ENCODE measurements at places on chromosomes 1 and 21.

GRCh38 chr1:27589841-27590426 is 14.0 kb downstream of the AHDC1 start:
- peak; percentile 53 for DNase-seq

GRCh38 chr1:107009281-107009680 is 47.2 kb upstream of the PRMT6 start:
- no peak for DNase-seq

DNA sequence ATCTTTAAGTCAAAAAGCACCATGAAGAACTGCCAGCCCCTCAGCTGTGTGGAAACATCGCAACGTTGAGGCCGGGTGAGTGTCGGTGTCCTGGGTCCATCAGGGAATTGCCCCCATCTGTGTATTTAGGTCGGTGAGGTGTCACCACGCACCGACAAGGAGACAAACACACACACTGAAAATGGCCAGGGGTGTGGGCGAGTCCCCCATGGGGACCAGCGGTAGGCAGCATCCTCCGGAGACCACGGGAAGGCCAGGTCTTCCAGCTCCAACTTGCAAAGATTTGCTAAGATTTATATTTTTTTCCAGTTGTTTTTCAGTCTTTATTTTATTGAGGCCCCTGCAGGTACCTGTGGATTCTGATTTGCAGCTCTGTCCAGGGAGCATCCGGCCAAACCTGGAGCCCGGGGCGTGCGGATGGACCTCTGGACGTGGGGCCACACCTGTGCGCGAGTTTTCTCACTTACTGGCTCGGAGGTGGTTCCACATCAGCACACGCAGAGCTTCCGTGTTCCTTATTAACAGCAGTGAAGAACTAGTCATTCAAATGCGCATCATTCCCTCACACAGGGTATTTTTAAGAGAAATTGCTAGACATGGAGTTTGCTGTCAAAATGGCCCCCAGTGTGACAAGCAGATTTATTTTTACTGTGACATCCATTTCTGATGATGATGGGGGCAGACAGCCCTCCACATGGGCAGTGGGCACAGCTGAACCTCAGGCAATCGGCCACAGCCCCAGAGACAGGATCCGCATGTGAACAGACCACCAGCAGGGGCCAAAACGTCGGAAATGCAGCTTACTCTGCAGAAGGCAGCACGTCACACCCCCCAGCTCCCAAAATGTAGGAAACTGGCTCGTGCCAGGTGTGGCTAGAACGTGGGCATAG is 17.2 kb upstream of the SLC19A1 start:
- DNase-seq: no peak

DNA sequence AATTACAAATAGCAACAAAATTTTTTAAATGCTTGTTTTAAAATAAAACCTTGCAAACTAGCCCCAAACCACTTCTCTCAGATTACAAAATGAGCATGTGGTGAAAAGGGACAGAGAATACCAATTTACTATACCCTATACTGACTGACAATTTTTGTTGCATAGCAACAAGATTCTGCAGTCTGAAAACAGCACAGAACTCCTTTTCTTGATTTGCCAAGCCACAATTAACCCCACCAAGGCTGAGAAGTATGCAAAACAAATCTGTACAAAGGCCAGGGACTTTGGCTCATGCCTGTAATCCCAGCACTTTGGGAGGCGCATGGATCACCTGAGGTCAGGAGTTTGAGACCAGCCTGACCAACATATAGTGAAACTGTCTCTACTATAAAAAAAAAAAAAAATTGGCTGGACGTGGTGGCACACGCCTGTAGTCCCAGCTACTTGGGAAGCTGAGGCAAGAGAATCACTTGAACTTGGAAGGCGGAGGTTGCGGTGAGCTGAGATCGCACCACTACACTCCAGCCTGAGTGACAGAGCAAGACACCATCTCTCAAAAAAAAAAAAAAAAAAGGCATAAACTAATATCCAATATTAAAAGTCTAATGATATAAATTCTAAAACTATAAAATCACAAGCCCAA is 21.8 kb downstream of the ENAH start:
- peak; percentile 40 for DNase-seq

GRCh38 chr1:161954050-161954449 is 69.6 kb downstream of the OLFML2B start:
- DNase-seq: no peak

Data from astrocyte of the spinal cord (primary cell).